ENCODE measurements at places on chromosomes 16 and 17.

DNA sequence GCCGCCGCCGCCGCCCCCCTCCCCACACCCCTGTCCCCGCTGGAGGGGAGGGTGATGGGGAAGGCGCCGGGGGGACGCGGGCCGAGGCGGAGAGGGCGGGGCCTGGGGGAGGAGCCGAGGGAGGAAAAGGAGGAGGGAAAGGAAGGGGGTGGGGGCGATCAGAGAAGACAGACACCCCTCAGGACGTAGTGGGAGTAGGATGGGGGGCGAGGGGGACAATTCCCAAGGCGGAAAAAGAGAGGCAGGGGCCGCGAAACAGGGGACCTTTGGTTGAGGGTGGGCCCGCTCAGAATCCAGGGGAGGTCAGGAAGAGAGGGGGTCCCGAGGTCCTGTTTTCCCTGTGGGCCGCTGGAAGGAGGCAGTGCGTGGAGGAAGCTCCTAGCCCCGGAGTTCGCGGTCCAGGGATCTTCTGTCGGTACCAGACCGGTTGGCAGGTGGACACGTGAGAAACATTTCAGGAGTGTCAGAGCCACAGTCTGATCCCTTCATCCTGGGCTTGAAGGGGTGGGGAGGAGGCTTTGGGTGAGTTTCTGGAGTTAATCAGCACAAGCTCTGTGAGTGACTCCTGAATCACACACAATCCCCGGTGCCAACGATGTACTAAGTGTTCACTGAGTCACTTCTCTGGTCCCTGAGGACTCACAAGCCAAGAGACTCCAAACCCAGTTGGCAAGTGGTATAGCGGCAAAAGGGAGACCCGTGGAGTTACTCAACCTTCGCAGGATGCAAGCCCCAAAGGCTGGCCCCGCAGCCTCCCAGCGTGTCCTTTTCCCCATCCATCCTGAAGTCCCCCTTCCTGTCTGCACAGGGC lies at the start of gene XYLT1:
TSS of gene XYLT1 (minus strand) at position 53 of the 811 bp plus-strand sequence. CDS start 164 bp downstream, outside the sequence.
- DNase-seq: peak; percentile 97

DNA sequence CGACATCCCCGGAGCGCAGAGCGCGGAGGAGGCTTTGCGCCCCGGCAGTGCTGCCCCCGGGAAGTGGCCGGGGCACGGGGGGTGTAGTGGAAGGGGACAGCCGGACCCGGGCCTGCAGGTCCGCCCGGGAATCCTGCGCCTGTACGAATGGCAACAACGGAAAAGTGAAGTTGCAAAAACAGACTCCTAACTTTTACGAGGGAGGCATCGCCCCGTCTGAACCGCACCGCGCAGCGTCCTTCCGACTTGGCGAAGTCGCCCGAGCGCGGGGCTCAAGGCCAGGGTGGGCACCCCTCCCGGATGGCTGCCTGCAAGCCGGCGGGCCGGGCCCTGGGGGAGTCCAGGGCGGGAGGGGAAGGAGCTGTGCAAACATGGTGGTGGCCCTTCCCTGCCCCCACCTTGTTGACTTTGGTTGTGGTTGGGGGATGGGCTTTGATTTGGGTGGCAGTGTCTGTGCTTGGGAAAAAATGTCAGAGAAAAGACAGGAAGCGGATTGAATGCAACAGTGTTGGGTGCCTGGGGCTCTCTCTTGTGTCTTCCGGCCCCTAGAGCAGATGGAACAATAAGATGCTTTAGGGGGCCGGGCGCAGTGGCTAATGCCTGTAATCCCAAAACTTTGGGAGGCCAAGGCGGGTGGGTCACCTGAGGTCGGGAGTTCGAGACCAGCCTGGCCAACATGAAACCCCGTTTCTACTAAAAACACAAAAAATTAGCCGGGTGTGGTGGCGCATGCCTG lies 675 bp downstream of the RNF213 start:
- DNase-seq: peak; percentile 78

DNA sequence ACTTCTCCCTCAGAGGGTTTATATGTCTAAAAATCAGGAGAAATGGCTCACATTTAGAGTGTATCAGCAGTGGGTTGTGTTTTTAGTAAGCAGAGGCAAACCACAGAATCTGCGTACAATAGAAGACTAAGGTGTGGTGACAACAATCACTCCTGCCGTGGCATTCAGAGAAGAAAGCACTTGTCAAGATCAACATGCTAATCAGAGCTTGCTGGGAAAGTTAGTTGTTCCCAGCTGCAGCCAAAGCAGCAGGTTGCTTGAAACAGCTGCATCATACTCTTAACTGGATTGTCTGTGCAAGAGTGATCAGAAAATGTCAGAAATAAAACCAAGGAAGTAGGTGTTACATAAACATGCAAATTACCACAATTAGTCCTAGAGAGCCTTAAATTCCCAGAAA lies 616.4 kb downstream of the CDH8 start:
- no peak for DNase-seq

DNA sequence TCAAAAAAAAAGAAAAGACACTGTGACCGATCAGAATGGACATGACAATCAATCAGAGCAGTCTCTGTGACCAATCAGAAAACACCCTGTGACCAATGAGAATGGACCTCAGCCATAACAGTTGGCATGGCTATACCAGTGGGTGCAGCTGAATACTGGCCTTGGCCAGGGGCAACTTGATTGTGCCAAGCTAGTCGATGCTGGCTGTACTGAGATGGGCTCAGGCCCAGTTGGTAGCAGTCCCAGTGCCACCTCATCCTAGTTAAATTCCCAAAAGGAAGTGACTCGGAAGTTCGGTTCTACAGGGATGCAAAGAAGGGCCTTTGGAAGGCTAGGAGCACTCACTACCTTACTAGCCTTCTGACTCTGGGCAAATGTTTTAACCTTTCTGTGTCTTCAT lies 37.2 kb upstream of the BCO1 start:
- DNase-seq: no peak

- peak; percentile 59 for DNase-seq
These were observed 14.3 kb downstream of the SGCA start for GRCh38 chr17:50180111-50180510.

DNA sequence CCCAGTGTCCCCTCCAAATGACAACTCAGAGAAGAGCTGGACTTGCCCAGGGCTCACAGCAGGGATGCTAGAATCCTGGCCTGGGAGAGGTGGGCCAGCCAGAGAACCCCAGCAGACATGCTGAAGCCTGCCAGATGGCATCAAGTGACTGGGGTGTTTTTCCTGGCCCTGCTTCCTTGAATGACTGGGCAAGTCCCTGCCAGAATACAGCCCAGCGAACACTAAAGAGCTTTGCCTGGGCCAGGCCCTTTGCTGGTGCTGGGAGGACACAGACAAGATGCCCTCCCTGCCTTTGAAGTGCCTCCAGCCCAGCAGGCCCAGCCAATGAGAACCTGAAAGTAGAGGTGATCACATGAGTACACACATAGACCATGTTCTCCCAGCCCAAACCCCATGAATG lies 11.5 kb downstream of the ZNF319 start:
- no peak for DNase-seq

- DNase-seq: no peak
These were observed 90.7 kb downstream of the CLEC16A start for GRCh38 chr16:11035096-11035495.

DNA sequence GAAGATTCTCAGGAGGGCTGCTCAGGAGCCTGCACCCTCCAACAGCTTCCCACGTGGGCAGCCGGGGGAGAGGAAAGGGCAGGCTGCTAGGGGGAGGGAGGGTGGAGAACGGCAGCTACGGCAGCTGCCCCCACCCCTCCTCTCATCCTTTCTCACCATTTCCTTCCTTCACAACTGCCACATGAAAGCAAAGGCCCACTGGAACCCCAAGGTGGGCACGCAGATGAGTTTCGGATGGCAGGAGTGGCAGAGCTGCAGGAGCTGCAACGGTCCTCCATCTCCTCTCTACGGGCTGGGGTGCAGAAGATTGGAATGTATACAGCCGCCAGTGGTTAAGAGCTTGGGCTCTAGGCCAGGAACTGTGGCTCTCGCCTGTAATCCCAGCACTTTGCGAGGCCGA lies 77.7 kb downstream of the GAS7 start:
- peak; percentile 61 for DNase-seq

- no peak for DNase-seq
These were observed 197.7 kb downstream of the WWOX start for GRCh38 chr16:78297066-78297666.

DNA sequence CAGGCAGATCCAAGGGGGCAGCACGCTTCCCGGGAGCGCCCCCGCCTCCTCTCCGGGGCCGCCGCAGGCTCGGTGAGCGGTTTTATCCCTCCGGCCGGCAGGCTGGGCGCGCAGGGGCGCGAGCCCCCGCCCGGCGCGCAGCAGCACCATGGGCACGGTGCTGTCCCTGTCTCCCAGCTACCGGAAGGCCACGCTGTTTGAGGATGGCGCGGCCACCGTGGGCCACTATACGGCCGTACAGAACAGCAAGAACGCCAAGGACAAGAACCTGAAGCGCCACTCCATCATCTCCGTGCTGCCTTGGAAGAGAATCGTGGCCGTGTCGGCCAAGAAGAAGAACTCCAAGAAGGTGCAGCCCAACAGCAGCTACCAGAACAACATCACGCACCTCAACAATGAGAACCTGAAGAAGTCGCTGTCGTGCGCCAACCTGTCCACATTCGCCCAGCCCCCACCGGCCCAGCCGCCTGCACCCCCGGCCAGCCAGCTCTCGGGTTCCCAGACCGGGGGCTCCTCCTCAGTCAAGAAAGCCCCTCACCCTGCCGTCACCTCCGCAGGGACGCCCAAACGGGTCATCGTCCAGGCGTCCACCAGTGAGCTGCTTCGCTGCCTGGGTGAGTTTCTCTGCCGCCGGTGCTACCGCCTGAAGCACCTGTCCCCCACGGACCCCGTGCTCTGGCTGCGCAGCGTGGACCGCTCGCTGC lies 832 bp downstream of the CDK5R1 start:
- DNase-seq: peak; percentile 14

GRCh38 chr16:78386557-78387324 lies 287.3 kb downstream of the WWOX start:
- no peak for DNase-seq

DNA sequence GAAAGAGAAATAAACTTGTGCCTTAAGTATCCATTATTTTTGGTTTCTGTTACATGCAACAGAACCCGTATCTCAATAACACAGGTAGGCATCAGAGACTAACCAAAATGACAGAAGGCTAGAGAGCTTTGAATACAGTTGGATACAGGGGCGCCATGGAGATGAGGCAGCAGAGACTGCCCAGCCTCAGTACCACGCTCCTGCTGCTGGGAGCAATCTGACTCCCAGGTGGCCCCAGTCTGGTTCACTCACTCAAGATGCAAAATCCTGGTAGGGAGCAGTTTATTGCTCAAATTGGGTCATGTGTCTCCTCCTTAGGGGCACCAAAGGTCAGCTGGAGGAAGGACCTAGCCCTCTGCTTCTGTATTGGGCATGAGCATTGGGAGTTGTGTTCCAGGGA lies 218.9 kb downstream of the USP22 start:
- DNase-seq: no peak

- DNase-seq: no peak
These were observed 934.6 kb upstream of the CDH8 start for GRCh38 chr16:62970851-62971250.

DNA sequence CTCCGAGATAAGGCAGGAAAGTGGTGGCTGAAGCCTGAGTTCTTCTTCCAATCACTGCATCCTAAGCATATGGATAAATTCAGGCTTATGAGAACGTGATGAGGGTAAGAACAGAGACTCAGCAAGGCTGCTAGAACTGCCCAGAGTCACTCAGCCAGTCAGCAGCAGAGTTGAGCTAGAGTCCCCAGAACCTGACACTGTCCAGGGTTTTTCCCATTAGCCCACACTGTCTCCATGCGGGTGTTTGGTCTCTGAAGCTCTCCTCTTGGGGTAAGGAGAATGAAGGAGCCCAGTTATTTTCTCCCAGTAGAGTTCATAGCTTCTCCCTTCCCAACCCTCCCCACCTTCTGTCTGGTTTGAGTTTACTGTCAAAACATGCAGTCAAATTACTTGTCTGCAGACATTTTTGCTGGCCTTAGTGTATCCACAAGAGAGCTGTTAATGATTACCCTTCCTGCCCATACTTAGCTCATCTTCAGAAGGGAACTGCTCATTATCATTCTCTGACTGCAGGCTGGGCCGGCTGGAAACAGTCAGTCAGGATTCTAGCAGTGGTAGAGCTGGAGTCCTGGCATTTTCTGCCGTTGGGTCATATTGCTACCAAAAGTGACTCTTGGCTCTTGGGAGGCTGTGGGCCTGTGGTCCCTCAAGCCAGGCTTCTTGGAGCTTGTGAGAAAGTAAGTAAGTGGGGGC lies 460.0 kb downstream of the HS3ST3B1 start:
- peak; percentile 84 for DNase-seq

- DNase-seq: no peak
These were observed 3.8 kb upstream of the ROGDI start for GRCh38 chr16:4806280-4806679.

GRCh38 chr16:21084631-21085225 lies 65.9 kb downstream of the DNAH3 start:
- DNase-seq: no peak

DNA sequence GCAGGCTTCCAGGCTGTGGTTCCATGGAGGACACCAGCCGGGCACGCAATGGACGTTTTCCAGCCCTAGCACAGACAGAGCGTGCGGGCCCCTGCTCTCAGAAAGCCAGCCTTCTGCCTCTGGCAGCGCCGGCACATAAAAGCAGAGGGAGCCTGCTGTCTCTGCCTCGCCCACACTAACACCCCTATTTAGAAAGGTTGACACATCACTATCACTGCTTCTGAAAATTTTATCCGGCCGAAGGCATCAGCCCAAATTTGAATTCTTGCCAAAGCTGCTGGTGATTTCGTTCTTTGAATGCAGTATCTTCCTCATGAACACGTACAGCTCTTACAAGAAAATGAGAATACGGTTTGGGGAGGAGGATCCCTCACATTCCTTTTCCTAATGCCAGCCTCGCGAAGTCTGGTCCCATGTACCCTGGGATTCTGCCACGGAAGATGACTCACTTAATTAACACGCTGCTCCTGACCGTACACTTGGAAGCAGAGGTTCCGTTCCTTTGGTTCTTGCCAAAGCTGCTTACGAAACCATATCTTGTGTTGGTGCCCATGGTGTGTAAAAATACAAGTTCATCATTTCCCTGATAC lies 1.3 kb upstream of the RAB11FIP3 start:
- DNase-seq: peak; percentile 95

- no peak for DNase-seq
These were observed 616 bp downstream of the CCDC182 start for GRCh38 chr17:57744195-57745170.

DNA sequence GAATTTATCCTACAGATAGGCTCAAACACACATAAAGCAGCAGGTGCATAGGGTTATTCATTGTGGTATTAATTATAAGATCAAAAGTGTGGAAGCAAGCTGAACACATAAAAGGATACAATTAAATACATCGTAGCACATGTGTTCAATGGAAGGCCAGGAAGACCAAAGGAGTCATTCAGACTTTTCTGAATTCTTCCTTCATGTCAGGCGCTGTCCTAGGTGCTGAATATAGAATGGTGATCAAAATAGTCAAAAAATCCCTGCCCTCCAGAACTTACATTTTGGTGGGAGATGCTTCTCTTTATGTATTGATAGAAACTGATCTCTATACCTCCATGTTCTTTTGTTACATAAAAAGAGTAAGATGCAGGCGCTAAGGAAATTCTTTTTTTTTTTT lies 439.0 kb upstream of the ASIC2 start:
- DNase-seq: peak; percentile 6

- peak; percentile 57 for DNase-seq
These were observed 14.2 kb upstream of the SLC38A10 start for GRCh38 chr17:81309140-81309858.

GRCh38 chr17:38674014-38674748 lies 576 bp downstream of the EPOP start:
- DNase-seq: no peak

Data from fibroblast of skin of scalp (primary cell).